Peyer's patch (tissue), 4 donors: ENCODE measurements at places on chromosomes 16 and 17. TPM values are rescaled to one million over a fixed set of nuclear protein-coding genes. Genes with fewer than 3 reads are reported as not detected.

Gene EPOP
- not detected for total RNA-seq

DNA sequence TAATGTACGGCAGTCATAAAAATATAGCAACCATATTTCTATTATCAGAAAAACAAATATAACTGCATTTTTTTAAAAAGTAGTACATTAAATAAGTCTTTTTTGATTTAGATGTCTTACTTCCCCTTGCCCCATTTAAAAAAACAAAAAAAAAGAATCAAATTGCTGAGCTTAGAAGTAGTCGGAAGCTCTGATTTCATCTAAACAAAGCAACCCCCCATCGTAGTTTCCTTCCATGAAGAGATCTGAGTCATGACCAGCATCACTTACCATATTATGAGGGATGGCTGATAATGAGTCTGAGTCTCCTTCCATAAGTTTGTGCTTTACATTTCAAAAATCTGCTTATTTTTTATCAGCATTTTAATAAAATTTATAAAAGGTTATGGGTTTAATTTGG, 86.2 kb downstream of the ITFG1 start:
- H3K4me3 ChIP-seq: no peak overlapping the region
- DNase-seq: no peak
- H3K27me3 ChIP-seq: no peaks in the 10 kb centered on the region
- H3K27ac ChIP-seq: no peak overlapping the region

Gene GSG1L
- not detected for total RNA-seq

Gene BTBD17
- not detected for total RNA-seq

- no peak for DNase-seq
- H3K36me3 ChIP-seq: no peaks in the 10 kb centered on the region
- no peak overlapping the region for H3K4me3 ChIP-seq
- no peak overlapping the region for H3K27ac ChIP-seq
Measured at GRCh38 chr16:14121872-14122271, 50.8 kb downstream of the MRTFB start.

DNA sequence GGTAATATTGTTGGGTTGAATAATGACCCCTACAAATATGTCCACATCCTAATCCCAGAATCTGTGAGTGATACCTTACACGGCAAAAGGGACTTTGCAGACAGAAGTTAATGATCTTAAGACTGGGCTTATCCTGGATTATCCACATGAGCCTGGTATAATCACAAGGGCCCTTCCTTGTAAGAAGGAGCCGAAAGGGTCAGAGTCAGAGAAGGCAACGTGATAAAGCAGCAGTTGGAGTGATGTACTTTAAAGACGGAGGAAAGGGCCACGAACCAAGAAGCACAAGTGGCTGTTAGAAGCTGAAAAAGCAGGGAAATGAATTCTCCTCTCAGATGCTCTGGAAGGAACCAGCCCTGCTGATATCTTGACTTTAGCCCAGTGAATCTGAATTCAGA, 137.8 kb downstream of the UTP18 start:
- no peak for DNase-seq
- H3K4me1 ChIP-seq: no peaks in the 10 kb centered on the region
- no peaks in the 10 kb centered on the region for H3K27me3 ChIP-seq
- no peaks in the 10 kb centered on the region for H3K36me3 ChIP-seq
- no peak overlapping the region for H3K27ac ChIP-seq
- H3K4me3 ChIP-seq: no peak overlapping the region

- H3K36me3 ChIP-seq: no peaks in the 10 kb centered on the region
- no peak overlapping the region for H3K4me3 ChIP-seq
- DNase-seq: no peak
- H3K4me1 ChIP-seq: no peaks in the 10 kb centered on the region
Measured at GRCh38 chr16:20844588-20844987, 38.3 kb downstream of the REXO5 start.

- H3K4me1 ChIP-seq: no peaks in the 10 kb centered on the region
- no peak overlapping the region for H3K4me3 ChIP-seq
- no peaks in the 10 kb centered on the region for H3K27me3 ChIP-seq
- DNase-seq: no peak
- no peaks in the 10 kb centered on the region for H3K36me3 ChIP-seq
Measured at GRCh38 chr16:23987443-23987842, 151.7 kb downstream of the PRKCB start.

GRCh38 chr16:79320956-79321355, 279.6 kb downstream of the MAF start:
- no peaks in the 10 kb centered on the region for H3K27me3 ChIP-seq
- H3K4me3 ChIP-seq: no peak overlapping the region
- no peaks in the 10 kb centered on the region for H3K4me1 ChIP-seq

Gene SPATA22
- not detected for total RNA-seq

- H3K27ac ChIP-seq: no peak overlapping the region
- no peaks in the 10 kb centered on the region for H3K27me3 ChIP-seq
- no peak overlapping the region for H3K4me3 ChIP-seq
- no peaks in the 10 kb centered on the region for H3K36me3 ChIP-seq
Measured at GRCh38 chr16:4142268-4142667, 26.0 kb upstream of the ADCY9 start.

GRCh38 chr16:73172241-73172972, 124.5 kb upstream of the ZFHX3 start:
- peak; percentile 70 for DNase-seq
- no peaks in the 10 kb centered on the region for H3K36me3 ChIP-seq
- H3K27ac ChIP-seq: peak overlapping the region; percentile 12
- H3K4me1 ChIP-seq: no peaks in the 10 kb centered on the region

Gene CCDC200
- not detected for total RNA-seq

Gene ZNF594
- 16.3 TPM for total RNA-seq

DNA sequence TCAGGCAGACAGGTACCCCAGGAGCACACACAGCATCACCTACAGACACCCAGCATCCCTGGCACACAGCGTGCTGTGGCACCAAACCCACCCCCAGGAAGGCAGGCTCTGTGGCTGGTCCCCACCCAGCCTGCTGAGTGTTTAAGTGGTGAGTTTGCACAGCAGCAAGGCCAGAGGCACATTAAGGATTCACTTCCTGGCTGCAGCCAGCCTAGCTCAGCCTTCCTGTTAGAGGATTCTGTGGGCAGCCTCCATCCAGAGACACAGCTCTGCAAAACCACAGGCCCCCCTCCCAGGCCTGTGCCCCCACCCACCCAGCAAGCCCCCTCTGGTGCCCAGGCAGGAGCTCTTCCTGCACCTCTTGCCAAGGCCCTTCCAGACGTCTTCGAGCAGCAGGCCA, 36.1 kb upstream of the PHB1 start:
- H3K27me3 ChIP-seq: no peaks in the 10 kb centered on the region
- no peaks in the 10 kb centered on the region for H3K4me1 ChIP-seq
- DNase-seq: no peak
- no peak overlapping the region for H3K4me3 ChIP-seq

DNA sequence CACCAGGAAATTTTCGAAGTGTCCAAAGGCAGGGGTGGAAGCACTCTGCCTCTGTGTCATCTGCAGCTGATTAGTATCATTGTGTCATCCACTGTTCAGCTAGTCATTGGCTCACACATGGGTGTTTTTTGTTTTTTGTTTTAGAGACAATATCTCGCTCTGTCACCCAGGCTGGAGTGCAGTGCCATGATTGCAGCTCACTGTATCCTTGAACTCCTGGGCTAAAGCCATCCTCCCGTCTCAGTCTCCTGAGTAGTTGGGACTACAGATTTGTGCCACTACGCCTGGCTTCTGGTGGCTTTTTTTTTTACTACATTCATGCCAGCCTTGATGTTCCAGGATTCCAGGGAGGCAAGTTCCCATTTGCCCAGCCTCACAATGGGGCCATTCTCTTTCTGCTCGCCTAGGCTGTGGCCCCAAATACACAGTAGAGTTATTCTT, 32.5 kb upstream of the MYO18A start:
- H3K27ac ChIP-seq: no peak overlapping the region
- no peak for DNase-seq
- no peaks in the 10 kb centered on the region for H3K36me3 ChIP-seq
- no peaks in the 10 kb centered on the region for H3K4me1 ChIP-seq
- H3K27me3 ChIP-seq: no peaks in the 10 kb centered on the region

DNA sequence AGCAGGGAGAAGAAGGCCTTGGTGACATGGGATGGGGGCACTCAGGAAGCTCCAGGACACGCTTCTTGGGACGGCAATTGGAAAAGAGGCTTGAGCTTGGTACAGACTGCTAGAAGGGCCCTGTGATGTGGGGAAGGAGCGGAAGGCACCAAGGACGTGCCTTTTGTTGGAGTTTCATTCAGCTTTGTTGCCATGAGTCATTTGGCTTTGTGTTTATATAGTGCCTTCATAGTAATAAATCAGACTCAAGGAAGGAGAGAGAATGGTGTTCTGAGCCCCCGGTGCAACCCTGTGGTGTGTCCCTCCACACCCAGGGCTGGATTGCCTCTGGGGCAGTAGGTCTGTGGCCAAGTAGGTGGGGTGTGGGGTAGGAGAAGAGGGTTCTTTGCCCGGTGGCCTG, 7.4 kb upstream of the TBX4 start:
- no peaks in the 10 kb centered on the region for H3K27me3 ChIP-seq
- H3K36me3 ChIP-seq: no peaks in the 10 kb centered on the region
- no peak overlapping the region for H3K4me3 ChIP-seq
- DNase-seq: no peak
- H3K27ac ChIP-seq: no peak overlapping the region

Gene SMIM5
- 68.8 TPM for total RNA-seq

- H3K4me3 ChIP-seq: no peak overlapping the region
- no peaks in the 10 kb centered on the region for H3K27me3 ChIP-seq
- DNase-seq: peak; percentile 88
- peaks cover 7% of the 10 kb centered on the region for H3K4me1 ChIP-seq
- H3K36me3 ChIP-seq: no peaks in the 10 kb centered on the region
Measured at GRCh38 chr17:57009737-57010445, 32.0 kb downstream of the SCPEP1 start.

Gene PRRT2
- 2.5 TPM for total RNA-seq

Gene CA4
- 1.6 TPM for total RNA-seq

Gene ST6GALNAC1
- 91.6 TPM for total RNA-seq

GRCh38 chr16:46721885-46722284, 26.3 kb downstream of the MYLK3 start:
- DNase-seq: no peak
- no peaks in the 10 kb centered on the region for H3K4me1 ChIP-seq
- H3K36me3 ChIP-seq: no peaks in the 10 kb centered on the region
- H3K27me3 ChIP-seq: no peaks in the 10 kb centered on the region

- no peaks in the 10 kb centered on the region for H3K27me3 ChIP-seq
- no peaks in the 10 kb centered on the region for H3K4me1 ChIP-seq
- H3K36me3 ChIP-seq: no peaks in the 10 kb centered on the region
- DNase-seq: peak; percentile 85
Measured at GRCh38 chr17:20009302-20010098, at the start of gene SPECC1. Gene SPECC1, plus strand, starts transcription at chr17:20009359. Its CDS starts 87,293 bp downstream, at chr17:20096652.

- H3K36me3 ChIP-seq: no peaks in the 10 kb centered on the region
- no peak overlapping the region for H3K4me3 ChIP-seq
- H3K4me1 ChIP-seq: no peaks in the 10 kb centered on the region
- H3K27ac ChIP-seq: no peak overlapping the region
- H3K27me3 ChIP-seq: no peaks in the 10 kb centered on the region
- DNase-seq: no peak
Measured at GRCh38 chr17:62986549-62986948, 20.5 kb downstream of the TANC2 start.

DNA sequence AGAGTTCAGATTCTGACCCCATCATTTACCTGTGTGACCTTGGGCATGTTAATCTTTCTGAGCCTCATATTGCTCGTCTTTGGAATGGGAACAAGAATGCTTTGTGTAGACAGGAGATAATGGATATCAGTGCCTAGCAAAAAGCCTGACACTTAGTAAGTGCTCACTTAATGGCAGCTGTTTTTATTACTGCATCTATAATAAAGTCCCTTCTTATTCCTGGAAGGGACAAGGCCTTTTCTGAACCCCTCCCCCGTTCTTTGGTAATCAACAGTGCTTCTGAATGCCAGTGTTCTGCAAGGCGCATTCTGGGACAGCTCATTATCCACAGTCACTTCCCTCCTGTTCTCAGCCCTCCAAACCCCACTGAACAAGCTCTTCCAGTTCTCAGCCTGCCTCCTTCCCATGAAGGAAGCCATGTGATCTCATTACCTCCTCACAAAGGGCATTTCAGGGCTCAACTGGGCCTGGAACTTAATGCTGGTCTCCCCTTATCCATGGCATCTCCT, 25.1 kb upstream of the SUPT4H1 start:
- peak overlapping the region; percentile 79 for H3K27ac ChIP-seq
- no peaks in the 10 kb centered on the region for H3K36me3 ChIP-seq
- no peak overlapping the region for H3K4me3 ChIP-seq
- H3K27me3 ChIP-seq: no peaks in the 10 kb centered on the region

GRCh38 chr16:55101026-55101425, 170.4 kb downstream of the IRX5 start:
- DNase-seq: no peak
- no peaks in the 10 kb centered on the region for H3K4me1 ChIP-seq
- H3K27me3 ChIP-seq: no peaks in the 10 kb centered on the region
- no peaks in the 10 kb centered on the region for H3K36me3 ChIP-seq
- no peak overlapping the region for H3K4me3 ChIP-seq

- H3K4me3 ChIP-seq: no peak overlapping the region
- H3K27ac ChIP-seq: no peak overlapping the region
- DNase-seq: no peak
- no peaks in the 10 kb centered on the region for H3K27me3 ChIP-seq
- H3K36me3 ChIP-seq: no peaks in the 10 kb centered on the region
Measured at GRCh38 chr16:59259950-59260319, 525.8 kb upstream of the GOT2 start.

Gene TP53TG3B
- total RNA-seq: not detected

DNA sequence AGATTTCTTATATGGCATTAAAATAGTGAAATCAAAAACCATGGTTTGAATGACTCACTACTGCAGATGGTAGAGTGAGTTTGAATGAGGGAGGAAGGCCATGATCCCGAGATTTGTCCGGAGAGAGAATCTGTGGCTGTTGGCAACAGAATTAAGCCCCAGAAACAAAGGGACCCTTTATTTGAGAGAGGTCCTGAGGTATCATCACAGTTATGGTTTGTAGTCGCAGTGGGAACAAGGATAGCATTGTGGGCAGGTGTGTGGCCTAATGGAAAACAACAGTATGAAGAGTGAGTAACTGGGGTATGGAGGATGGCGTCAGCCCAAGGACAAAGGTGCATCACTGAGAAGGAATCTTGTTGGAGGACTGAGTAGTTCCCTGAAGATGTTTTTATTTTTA, 8.5 kb upstream of the ZFP3 start:
- no peak overlapping the region for H3K4me3 ChIP-seq
- DNase-seq: no peak
- H3K4me1 ChIP-seq: no peaks in the 10 kb centered on the region
- no peaks in the 10 kb centered on the region for H3K36me3 ChIP-seq
- no peaks in the 10 kb centered on the region for H3K27me3 ChIP-seq

GRCh38 chr16:65111306-65111705, 10.6 kb downstream of the CDH11 start:
- H3K4me3 ChIP-seq: no peak overlapping the region
- H3K36me3 ChIP-seq: no peaks in the 10 kb centered on the region
- H3K27ac ChIP-seq: no peak overlapping the region
- DNase-seq: no peak

DNA sequence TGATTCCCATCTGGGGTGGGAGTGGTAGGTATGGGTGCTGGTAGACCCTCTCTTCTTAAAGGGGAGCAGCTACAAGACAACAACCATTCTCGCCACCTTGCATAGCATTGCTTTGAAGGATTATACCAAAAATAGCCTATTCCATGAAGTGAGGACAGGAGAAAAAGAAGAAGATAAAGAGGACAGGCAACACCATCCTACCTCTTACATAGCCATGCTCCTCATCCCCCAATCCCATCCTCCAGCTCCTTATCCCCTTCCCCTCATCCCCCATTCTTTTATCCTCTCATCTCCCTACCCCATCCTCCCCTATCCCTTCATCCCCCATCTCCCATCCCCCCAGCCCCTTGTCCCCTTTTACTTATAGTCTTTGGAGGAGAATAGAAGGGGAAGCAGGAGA, 29.1 kb downstream of the CCDC182 start:
- H3K27ac ChIP-seq: no peak overlapping the region
- DNase-seq: no peak
- H3K4me1 ChIP-seq: no peaks in the 10 kb centered on the region
